Astrocyte (in vitro differentiated cells and primary cell): ENCODE measurements at places on chromosomes 3 and 15.

DNA sequence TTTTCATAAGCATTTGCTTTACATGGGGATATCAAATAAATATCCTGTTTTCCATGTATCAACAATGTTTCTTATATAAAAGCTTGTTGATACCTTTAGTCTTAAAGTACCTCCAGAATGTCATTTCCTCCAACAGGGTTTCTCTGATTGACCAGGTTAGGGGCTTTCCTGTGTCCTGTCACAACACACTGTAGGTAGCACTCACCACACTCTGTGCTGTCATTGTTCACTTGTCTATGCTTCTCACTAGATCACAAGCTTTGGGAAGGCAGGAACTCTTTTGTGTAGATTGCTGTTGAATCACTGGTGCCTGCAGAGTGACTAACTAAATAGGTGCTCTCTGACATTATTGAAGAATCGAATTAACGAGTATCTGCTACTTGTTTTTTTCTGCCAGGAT lies 49.8 kb downstream of the USP50 start:
- DNase-seq: no peak

- DNase-seq: no peak
Observed at GRCh38 chr3:174581558-174581957, 277.6 kb upstream of the NAALADL2 start.

- peak; percentile 72 for DNase-seq
Observed at GRCh38 chr3:69791106-69791505, 51.8 kb downstream of the MITF start.

DNA sequence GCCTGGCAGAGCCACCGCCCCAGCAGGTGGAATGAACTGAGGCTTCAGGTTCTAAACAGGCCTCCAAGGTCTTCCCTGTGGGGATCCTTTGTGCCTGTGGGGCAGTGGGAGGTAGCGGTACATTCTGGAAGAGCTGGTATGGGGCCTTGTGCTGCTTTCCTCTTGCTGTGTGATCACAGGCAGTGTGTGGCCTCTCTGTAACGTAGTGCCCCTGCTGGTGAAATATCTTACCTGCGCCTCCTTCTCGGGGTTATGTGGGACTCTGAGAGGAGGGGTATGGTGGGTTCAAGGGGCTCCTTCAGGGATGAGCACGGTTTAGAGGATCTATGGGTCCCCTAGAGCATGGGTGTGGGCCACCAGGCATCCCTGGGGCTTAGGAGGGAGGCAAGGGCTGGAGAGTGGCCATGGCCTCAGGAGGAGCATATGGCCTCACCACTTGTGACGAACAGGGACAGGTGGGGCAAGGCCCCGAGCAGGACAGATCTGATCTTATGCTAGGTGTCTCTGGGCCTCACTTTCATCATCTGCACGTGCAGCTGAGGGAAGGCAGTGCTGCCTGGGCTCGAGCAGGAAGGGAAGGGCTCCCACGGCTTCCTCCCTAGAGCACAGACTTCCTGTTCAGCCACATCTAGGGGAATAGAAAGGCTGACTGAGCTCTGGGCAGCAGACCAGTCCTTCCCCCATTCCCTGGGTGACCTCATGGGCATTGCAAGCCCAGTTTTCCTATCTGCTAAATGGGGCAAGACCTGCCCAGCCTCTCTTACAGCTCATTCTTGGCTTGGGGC lies 1.9 kb upstream of the ALS2CL start:
- no peak for DNase-seq

DNA sequence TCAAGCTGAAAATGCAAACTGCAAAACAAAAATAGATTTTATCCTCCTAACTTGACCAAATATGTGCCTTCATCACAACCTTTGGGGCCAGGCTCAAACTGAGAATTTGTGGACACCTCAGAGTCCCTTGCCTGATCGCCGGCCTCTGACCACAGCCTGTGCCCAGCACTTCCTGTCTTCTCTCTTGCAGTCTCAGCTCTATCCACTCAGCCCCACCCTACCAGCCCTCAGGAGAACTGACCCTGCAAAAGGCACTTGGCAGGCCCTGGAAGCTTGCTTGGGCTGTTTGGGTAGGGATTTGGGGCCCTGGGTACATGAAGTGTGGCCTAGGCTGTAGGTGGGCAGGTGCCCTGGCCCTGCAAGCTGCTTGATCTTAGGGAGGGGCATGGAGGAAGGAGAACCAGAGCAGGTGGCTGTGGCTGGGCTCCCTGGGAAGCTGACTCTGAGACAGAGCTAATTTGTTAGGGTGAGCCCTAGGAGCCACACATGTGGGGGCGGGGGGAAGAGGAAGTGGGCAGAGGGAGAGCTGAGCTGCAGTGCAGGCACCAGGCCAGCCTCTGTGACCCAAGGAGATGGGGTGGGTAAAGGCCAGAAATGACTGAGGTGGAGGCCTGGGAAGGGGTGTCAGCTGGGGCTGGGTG lies 8.6 kb downstream of the CLEC3B start:
- DNase-seq: no peak

- DNase-seq: no peak
Observed at GRCh38 chr15:29994284-29994683, 88.5 kb upstream of the GOLGA8J start.

GRCh38 chr3:34856081-34856947 lies 783.0 kb upstream of the ARPP21 start:
- DNase-seq: no peak

- peak; percentile 6 for DNase-seq
Observed at GRCh38 chr3:133192363-133192945, 154.3 kb downstream of the TMEM108 start.

- no peak for DNase-seq
Observed at GRCh38 chr15:90571063-90571541, 41.4 kb downstream of the CRTC3 start.

GRCh38 chr3:81513591-81513990 lies 247.9 kb downstream of the GBE1 start:
- DNase-seq: no peak

GRCh38 chr3:135041601-135042000 lies 246.5 kb downstream of the EPHB1 start:
- DNase-seq: no peak

- DNase-seq: peak; percentile 36
Observed at GRCh38 chr3:126886217-126886616, 96.7 kb upstream of the PLXNA1 start.

DNA sequence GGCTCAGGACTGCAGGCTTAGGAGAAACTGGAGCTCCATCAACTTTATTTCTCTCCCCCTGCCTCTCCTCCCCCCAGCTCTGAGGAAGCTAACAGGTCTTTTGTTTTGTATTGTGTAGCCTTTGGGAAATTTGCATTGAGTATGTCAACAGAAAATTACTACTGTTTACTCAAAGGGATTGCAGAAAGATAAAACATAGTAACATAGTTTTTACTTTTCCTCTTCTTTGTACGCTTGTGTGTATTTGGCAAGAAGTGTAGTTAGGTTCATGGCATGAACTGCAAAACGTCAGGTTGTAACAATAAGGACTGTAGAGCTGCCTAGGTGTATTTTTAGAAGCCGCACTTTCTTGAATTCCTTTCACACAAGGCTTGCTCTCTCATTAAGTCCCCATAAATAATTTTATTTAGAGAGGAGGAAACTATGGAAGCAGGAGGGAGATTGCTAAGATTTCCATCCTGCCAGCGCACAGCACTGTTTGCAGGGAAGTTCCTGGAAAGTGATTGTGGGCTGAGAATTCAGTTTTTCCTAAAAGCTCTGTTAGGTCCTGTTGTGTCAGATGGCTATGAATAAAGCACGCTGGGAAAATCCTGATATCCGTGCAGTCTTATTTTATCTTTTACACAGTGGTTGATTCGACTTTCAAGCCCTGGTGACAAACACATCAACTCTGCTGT lies 21.1 kb upstream of the SATB1 start:
- DNase-seq: no peak

DNA sequence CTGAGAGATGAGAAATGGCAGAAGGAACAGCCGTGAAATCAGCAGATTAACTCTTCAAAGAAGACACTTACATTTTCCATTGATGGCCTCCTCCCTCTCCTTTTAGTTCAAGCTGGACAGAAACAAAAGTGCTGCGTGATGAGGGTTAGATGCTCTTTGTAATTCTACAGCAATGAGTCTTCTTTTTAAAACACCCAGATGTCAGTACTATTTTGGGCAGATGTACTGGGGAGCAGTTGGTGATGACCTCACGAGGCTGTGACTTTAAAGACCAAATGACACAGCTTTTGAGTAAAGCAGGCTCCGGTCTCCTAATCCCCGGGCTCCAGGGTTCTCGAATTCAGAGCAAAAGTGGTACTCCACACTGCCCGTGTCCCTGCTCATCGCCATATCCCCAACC lies 198.2 kb downstream of the SLCO3A1 start:
- DNase-seq: no peak

- DNase-seq: peak; percentile 74
Observed at GRCh38 chr3:99753268-99753975, 64.2 kb upstream of the CMSS1 start.

DNA sequence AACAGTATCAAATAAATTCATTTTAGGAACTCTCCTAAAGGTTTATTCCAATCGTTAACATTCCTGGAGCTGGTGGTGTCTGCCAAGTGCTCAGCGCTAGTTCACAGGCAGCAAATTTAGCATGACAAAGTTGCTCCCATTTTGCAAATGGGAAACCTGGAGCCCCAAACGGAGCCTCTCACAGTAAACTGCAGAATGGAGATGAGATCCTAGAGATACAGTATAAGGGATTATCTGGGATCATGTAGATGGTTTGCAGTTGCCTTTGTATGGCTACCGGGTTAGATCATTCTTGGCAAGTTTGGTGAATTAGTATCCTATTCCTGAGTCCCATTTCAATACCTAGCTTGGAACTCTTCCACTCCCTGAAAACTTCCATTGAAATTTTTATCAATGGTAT lies 173.7 kb downstream of the CDIN1 start:
- no peak for DNase-seq

- no peak for DNase-seq
Observed at GRCh38 chr15:52984507-52984906, 194.4 kb upstream of the ONECUT1 start.

DNA sequence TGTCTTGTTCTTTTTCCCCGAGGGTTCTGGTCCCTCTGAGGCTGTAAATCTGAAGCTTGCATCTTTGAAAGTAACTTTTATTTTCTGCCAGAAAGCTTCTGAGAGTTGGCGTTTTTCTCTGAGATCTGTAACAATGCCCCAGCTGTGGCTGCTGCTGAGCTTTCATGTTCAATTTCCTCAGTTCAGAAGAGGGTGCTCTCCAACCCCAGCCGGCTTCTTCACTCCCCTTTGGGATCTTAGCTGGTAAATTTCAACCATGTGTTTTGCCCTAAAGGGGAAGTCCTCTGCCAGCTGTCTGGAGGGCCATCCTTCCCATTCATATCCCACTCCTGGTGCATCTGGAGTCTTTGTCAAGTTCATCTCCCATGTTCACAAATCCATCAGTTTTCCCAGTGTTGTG lies 18.3 kb upstream of the CFAP100 start:
- DNase-seq: no peak

- DNase-seq: no peak
Observed at GRCh38 chr3:153165261-153165681, 3.2 kb downstream of the RAP2B start.

- DNase-seq: no peak
Observed at GRCh38 chr3:139113231-139113992, 68.7 kb upstream of the PRR23C start.

DNA sequence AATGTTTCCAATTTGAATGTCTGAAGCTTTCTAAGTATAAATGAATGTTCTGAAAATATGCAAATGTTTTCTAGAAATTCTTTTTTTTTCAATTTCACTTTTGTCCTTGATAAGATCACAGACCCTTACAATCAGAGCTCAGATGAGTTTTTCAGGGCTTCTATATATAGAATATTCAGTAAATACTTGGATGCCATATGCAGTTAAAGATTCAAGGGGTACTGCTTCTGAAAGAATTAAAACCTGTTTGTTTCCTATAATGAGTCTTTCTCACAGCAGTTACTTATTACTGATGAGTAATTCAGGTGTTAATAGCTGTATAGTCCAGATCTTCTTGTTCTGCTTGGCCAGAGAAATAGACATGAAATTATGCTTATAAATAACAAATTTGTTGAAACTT lies 812.6 kb downstream of the ZPLD1 start:
- DNase-seq: no peak
